Fibroblast of villous mesenchyme (primary cell): ENCODE measurements at places on chromosomes 2 and 18. TPM values are rescaled to one million over a fixed set of nuclear protein-coding genes. Genes with fewer than 3 reads are reported as not detected.

Gene RUFY4
- total RNA-seq, result not detected in 2 replicates

Gene MOCOS
- 3.0 and 7.1 TPM in 2 replicates for total RNA-seq

Gene SFT2D3
- total RNA-seq, result 4.7 and 5.8 TPM in 2 replicates

Gene UGT1A7
- not detected in 2 replicates for total RNA-seq

DNA sequence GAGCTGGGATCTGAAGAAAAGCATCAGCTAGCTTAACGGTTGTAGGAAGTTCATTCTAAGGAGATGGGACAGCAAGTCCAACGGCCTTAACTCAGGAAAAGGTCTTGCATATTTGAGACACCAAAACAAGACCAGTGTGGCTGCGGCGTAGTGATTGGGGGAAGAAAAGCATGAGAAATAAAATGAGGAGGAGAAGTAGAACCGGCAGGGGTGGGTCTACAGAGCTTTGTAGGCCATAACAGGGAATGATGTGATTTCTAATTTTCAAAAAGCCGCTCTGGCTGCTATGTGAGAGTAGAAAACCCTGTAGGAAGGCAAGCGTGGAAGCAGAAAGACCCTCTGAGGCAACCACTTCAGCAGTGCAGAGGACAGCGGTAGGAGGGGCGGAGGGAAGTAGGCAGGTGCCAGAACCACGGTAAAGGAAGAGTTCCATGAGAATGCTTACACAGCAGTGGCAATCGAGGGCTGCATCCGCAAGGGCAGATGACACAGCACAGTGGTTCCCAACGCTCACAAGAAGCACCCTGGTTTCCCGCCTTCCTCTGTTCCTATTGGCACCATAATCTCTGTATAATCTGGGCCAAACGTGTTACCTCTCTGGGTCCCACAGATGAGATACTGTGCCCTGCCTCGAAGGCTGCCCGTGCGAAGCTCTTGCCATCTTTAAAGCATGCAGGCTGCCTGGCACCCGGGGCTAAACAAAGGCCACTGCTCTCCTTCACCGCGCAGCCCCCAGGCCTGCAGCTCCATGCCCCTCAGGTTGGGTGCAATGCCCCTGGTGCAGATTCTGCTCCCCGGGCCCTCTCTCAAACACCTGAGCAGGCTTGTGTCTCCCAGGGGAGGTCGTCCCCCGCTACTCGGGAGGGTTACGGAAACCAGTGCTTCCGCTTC, 795 bp downstream of the ANKRD39 start:
- no peak for DNase-seq

- peak; percentile 50 for DNase-seq
These were observed at the start of gene NOTO for GRCh38 chr2:73202156-73203054. NOTO (plus strand) TSS chr2:73202574; CDS start chr2:73202667, 93 bp downstream.

DNA sequence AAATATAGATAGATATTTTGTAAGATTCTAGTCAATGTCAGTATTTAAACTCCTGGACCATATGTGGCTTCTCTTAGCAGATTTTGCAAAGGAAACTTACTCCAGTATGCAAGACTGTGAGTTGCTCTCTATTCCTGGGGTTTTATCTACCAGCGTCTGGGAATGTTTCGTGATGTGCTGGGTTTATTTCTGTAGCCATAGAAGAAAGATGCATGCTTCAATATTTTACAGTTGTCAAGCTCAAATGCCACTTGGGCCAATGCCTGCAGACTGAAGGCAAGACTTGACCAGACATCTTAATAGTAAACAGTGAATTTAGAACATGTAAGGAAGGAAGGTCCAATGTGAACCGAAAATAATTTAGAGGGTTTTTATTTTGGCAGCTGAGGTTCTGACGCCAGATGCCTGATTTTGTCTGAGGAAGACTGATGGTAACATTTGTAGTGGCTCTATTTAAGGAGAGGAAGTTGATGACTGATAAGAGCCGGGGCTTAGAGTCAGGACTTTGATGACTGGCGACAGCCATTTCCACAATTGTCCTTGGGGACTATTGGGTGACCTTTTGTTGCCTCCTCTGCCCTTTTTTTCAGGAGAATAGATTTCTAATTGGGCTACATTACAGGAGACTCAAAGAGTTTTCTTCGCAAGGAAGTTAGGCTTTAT, 154.3 kb downstream of the RAPGEF4 start:
- no peak for DNase-seq

GRCh38 chr2:84902526-84902925, 2.9 kb upstream of the TMSB10 start:
- no peak for DNase-seq

DNA sequence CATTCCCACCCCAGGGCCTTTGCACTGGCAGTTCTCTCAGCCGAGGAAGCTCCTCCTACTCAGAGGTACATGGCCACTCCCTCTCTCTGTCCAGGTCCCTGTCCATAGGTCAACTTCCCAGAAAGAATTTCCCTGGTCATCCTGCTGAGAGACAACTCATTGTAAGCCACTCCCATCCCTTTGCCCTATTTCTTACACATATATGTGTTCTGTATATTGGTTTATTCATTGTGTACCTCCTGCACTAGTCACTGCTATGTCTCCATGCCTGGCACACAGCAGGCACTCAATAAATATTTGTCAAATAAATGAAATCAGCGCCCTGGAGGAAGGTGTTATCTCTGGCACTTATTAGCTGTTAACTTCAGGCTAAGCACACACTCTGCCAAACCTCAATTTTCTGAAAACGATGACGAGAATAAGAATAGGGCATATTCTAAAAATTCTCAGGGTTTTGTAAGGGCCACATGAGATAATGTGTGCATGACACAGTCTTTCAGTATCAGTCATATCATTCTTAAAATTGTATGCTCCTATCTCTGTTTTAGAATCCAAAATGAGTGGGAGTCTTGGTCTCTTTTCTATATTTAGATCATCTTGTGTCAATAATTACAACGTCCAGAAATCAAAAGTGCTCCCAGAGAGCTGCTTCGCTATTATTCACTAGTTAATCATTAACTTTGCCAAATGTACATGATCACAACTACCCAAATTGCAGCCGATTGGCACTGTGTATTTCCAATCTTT, 198.0 kb downstream of the ALK start:
- DNase-seq, result no peak

DNA sequence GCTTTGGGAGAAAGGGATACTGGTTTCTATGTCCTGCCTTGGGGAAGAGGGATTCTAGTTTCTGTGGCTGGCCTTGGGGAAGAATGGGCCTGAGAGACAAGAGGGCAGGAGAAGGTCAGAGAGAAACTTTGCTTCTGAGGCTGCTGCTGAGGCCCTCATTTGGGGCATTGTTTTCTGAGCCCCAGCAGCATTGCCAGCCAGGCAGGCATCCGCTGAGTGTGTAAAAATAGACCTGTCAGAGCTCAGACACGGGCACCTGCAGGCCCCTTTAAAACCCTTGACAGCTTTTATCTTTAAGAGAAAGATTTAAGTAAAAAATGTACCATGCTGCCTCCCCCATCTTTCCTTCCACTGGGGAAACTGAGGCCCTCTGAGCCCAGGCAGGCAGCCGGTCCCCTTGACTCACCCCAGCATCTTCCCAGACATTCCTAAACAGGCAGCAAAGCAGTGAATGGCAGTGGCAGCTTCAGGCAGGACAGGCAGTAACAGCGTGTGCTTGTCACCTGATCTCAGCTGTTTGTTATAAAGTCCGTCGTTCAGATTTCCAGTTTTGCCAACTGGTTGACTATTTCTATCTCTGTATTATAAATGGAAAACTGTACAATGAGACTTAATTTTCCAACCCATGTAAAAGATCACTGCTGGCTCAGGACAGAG, 27.6 kb downstream of the MLPH start:
- DNase-seq, result no peak

GRCh38 chr2:140512106-140512505, 1618.7 kb downstream of the LRP1B start:
- no peak for DNase-seq

DNA sequence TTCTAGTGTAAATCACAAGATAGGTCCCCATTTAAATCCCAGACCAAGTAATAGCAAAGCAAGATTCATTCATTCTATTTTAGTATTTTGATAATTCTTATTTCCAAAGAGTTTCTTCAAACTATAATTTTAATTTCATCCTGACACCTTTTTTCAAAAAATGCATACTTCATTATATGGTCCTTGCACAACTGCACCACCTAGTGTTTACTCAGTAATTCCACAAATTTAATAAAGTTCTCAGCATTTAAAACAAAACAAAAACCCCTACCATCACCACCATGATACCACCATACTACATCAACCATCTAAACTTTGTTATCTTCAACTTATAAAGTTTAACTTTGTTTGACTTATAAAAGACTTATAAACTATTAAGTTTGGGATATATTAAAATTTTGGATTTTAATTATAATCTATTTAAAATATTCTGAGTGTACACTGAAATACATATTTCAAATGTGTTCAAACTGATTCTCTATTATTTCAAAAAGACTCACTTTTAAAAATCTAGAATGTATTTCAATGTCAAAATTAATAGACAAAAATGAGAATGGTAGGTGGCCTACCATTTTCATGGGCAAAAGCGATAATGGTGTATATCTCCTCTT, 44.2 kb downstream of the WDPCP start:
- DNase-seq, result peak; percentile 14

DNA sequence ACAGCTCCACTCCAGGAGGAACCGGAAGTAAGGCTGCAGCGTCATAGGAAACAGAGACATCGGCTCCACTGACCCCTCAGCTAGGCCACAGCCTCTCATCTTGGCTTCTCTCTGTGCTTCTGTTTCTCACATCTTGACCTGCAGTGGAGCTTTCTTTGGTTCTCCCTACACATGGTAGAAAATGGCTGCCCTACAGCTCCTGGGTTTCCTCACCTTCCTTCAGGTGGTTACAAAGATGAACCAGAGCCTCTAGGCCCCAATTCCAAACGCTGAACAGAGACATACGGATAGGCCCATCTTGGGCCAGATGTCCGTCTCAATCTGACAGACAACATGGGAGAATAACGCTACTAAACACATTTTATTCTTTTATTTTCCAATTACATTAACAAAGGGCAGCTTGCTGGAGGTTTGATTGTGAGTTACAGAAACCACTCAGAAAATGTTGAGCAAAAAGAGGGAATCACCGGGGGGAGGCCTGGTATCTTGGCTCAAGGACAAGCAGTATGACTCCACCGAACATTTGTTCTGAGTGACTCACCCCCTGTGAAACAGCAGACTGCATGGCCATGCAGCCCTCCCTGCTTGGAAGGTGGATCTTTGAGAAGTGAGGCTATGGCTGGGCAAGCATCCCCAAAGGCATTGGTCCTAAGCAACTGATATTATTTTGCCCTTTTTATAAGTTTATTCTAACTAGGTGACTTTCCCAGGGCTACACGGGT, 303.5 kb downstream of the CDCA7 start:
- peak; percentile 82 for DNase-seq

DNA sequence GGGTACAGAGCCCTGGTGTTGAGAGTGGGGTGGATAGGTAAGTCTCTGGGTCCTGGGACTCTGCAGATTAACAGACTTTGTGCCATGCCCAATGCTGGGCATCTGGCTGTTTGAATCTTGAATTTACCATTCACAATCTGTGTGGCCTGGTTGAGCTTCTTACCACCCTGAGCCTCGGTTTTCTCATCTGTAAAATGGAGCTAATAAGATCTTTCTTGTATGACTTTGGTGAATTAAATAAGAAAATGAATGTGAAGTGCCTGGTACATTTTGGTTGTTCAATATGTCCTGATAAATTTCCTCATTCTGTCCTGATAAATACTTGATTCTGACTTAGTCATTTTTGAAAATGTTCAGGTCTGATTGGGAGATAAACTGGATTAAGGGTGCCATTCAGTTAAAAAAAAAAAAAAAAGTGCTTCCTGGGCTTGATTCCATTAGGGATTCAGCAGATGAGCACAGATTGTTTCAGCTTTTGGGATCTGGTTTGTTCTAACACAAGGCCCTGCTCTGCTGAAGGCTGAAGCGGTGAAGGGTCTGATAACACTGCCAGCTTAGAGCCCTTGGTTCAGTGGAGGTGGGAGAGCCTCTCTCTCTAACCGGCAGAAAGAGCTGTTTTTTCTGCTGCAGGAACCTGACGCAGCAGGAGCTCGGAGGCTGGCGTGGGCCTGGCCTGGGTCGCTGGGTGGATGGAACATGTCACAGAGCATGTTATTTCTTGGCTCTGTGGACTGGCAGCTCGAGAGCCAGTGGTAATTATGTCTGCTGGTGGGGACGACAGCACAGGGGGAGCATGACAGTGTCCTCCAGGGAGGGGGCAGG, 84.5 kb upstream of the MCFD2 start:
- DNase-seq, result no peak

- no peak for DNase-seq
These were observed 700 bp downstream of the TOGARAM2 start for GRCh38 chr2:28981620-28982376.

DNA sequence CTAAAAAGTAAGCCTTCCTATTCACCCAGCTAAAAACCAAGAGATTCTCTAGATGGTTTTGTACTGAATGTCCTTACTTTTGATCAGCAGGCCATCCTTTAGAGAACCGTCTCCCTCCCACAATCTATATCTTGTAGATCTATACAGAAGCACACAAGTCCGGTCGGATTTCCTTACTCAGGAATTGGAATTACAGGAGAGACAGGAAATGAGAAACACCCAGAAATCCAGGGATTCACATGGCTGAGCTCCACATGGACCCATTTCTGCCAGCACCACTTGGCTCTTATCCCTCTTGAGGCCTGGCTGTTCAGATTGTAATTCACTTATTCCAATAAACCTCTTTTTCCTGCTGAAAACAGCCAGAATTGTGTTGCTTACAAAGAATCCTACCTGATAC, 4.5 kb downstream of the OLA1 start:
- no peak for DNase-seq

- DNase-seq, result peak; percentile 27
These were observed 93.9 kb upstream of the LTBP1 start for GRCh38 chr2:32852856-32853255.

- DNase-seq, result peak; percentile 62
These were observed 17.8 kb upstream of the PMAIP1 start for GRCh38 chr18:59881728-59882656.

GRCh38 chr2:240529344-240529999, 28.3 kb downstream of the ANKMY1 start:
- no peak for DNase-seq

DNA sequence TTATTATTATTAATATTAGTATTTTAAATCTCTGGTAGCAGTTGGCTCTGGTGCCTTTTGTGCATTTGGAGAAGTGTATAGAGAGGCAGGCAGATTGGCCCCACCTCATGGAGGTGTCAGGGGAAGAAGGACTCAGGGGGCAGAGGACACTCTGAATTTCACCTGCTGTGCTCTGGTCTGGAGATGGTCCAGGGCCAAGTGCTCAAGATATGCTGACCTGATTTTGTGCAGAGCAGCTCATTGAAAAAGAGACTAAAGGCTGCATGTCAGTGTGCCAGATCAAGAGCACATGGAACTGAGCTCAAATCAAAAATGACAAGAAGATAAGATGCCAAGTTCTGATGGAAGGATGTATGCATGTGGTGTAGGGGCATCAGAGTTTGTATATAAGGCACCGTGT, 323.6 kb upstream of the TNP1 start:
- DNase-seq, result no peak

DNA sequence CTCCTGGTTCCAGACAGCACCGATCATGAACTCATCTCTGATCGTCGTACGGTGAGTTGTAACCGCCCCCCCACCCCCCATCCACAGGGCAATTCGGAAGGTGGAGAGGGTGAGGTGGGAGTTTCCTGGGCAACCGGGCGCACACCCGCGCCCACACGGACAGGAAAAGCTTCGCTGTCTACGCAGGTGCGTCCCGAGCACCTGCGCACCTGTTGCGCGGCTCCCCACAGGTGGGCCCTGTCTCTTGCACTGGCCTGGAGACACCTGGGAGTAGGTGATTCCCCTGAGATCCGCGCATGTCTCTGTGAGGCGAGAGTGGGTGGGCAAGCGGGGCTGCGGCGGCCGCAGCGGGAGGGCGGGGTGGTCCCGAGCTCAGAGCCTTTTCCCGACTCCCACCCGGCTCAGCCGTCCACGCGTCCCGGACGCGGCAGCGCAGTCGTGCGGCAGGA, 459 bp upstream of the ATP6V1C2 start:
- no peak for DNase-seq
